ENCODE measurements at places on chromosomes 5 and 9.

- DNase-seq: no peak
These were observed 26.0 kb upstream of the LIFR start for GRCh38 chr5:38582293-38582974.

- DNase-seq: no peak
These were observed 178.4 kb upstream of the MVB12B start for GRCh38 chr9:126147936-126148870.

DNA sequence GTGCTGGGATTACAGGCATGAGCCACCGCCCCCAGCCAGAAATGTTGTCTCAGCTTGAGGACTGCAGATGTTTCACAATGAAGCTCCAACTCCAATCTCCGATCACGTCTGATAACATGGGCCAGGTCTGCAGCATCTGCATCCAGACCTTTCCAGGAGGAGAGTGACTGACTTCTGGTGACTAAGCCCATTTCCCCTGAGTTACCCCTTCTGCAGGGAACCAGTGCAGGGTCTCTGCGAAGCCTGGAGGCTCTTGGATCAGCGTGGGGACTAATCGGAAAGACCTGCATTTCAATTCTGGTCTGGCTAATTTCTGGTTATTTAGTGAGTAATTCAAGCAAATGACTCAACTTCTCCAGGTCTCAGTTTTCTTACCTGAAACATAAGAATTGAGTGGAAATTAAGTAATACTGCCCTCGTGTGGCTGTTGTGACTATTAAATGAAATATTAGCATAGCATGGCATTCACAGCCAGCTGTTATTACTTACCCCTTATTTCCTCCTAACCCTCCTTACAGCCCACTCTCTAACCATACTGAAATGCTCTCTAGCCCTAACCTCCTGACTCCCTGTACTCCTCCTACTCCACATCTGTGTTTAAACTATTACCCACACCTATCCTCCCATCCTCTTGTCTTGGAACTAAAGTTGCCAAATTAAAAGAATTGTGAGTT is 2.2 kb upstream of the GNPDA1 start:
- peak; percentile 31 for DNase-seq

- no peak for DNase-seq
These were observed 521.3 kb downstream of the EFNA5 start for GRCh38 chr5:107149243-107150005.

DNA sequence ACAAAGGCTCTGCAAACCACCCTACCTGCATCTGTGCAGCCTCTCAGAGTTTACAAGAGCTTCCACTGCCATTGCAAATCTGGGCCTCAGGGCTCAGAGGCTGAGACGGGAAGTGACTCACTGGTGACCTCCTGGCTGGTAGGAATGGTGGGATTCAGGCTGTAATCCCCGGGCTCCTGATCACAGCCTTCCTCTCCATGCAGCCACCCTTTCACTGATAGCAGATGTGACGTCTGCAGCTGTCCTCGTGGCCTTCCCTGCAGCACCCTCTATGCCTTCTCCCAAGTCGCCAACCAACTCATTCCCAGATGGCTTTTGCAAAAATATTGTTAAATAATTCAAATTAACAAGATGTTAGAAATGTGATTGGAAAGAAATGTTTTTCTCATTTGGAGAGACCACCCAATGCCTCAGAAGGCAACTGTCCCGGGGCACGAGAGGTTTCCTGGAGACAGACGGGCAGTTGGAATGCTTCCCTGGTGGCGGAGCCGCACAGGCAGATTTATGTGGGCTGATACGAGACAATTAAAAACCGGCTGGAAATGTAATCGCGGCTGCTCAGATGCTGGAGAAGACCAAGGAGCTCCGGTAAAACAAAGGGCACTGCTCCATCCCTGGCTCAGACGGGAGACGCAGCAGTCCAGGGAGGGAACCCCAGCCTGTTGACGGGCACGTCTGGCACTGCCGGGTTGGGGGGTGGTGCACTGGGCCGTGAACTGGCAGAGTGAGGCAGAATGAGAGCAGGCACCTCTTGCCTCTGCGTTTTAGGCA is 34.4 kb upstream of the SLC25A51 start:
- DNase-seq: no peak

DNA sequence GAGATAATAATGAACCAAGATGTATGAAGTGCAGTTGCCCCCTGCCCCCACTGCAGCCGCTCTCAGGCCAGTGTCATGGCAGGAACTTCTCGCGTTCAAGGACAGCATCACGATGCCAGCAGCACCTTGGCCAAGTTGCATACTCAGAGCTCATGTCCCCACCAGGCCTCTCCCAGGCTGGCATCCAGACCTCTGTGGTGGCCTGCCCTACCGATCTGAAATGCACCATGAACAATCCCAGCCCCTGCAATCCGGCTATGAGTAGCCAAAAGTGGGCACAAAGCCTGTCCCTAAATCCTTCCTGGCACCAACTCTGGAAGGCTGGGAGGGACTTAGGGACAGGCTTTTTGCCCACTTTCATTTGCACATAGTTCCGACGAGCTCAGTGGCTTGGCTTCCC is 140.9 kb downstream of the PAX5 start:
- no peak for DNase-seq

- DNase-seq: no peak
These were observed 5.7 kb downstream of the CD180 start for GRCh38 chr5:67190861-67191260.

GRCh38 chr5:55377810-55378209 is 70.0 kb downstream of the MTREX start:
- DNase-seq: no peak

DNA sequence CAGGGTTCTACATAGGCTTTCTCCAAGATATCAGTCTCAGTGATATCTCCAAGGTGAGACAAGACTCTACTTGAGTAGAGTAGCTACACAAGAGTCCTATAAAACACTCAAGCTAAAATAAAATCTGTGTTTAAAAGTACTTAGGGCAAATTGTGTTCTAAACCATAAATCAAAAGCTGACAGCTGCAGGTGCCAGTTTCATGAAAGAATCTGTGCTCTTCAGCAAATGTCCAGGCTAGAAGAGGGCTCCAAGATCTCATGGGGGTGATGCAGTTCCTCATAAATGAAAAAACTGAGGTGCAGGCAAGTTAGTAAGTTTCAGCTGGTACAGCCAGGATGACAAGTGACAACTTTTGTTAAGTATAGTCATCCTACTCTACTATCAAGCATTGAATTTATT is 142.8 kb upstream of the TNPO1 start:
- DNase-seq: no peak

GRCh38 chr9:86201474-86202337 is 57.8 kb downstream of the C9orf153 start:
- DNase-seq: no peak

- DNase-seq: no peak
These were observed 460.7 kb upstream of the MEF2C start for GRCh38 chr5:89343666-89344065.

GRCh38 chr5:55929020-55929799 is 65.6 kb downstream of the IL6ST start:
- no peak for DNase-seq

DNA sequence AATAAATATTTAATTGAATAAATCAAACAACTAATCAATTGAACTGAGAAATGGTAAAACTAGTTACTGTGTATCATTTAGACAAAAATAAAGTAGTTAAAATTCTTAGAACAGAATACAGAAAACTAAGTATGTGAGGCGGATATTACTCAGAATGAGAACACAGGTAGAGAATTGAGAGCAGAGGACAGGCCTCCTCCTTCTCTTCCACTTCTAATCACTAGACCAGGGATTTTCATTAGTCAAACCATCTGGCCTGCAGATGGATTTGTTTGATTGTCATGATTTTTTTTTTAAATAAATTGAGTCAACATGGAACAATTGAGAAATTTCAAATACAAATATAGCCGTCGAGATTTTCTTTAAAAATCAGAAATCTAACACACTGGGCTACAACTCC is 198.6 kb upstream of the HMHB1 start:
- no peak for DNase-seq

GRCh38 chr9:137380606-137381005 is 42.4 kb downstream of the EXD3 start:
- DNase-seq: no peak

DNA sequence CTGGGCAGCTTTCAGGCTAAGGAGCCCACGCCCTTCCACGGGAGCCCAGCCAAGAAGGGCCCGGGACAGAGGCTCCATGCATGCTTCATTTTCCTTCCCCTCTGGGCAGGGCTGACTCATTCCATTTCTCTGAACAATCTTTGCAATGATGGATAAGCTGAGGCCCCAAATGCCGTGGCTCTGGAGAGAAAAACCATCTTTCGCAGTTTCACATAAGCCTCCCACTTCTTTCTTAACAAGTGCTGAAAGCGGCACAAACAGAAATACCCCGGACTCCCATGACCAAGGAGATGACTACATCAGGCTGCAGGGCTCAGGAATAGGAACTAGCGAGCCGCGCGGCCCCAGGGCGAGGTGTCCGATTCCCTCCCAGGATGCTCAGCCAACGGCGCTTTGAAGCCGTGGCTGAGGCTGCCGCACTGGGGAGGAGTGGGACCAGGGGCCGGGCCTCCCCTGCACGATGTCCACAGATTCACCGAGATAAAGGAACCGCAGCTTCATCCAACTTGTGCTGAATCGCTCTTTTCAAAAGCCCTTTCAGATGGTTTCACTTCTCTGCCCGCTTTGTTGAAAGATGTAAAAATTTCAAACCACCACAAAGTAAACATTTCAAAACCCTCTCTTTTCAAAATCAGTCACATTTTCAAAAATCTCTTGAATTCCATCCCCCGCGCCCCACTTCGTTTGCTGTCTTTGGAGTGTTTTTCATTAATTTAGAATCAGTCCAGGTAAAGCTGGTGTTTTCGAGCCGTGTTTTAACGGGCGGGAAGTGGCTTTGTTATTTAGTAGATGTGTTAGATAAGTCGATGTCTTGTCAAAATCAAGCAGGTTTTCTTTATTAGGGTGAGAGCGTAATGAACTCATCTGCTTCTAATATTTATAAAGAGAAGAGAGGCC is 96.5 kb upstream of the LMX1B start:
- no peak for DNase-seq

DNA sequence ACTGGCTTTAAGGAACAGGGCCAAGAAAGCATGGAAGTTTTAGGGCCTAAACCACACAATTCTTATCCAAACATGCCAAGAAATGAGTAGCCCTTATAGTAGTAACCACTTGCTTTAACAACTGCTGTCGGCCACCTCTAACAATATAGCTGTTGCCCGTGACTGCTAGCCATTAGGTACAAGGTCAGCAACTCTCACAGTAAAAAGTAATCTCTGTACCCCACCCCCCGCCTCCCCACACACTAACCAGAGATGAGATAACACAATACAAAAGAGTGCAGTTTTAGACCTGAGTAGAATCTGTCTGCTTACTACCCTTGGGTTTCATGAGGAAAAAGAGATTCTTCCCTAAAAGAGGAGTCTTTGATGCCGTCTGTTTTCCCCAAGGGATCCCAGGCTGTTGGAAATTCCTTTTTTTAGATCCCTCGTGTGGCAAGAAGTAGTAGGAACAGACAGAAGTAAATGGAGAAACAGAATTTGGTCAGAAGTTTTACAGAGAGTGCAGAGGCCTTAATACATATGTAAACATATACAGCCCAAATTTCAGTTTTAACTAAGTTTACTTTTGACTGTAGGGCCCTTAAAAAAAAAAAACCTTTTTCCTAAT is 94.3 kb downstream of the WDR41 start:
- DNase-seq: no peak

DNA sequence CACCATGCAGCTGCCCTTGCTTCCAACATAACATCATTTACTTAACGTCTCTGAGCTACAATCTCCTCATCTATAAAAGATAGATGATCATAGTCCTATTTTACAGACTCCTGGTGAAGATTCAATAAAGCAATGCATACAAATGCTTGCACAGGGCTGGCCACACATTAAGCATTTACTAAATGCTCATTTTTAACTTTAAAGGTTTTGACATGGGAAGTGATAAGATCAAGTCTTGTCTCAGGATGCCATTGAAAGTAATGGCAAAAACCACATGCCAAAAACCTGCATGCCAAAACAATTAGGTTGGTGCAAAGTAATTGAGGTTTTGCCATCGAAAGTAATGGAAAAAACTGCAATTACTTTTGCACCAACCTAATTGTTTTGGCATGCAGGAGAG is 181.2 kb upstream of the ADRA1B start:
- DNase-seq: no peak

- no peak for DNase-seq
These were observed 55.4 kb downstream of the ADGRV1 start for GRCh38 chr5:90613918-90614504.

DNA sequence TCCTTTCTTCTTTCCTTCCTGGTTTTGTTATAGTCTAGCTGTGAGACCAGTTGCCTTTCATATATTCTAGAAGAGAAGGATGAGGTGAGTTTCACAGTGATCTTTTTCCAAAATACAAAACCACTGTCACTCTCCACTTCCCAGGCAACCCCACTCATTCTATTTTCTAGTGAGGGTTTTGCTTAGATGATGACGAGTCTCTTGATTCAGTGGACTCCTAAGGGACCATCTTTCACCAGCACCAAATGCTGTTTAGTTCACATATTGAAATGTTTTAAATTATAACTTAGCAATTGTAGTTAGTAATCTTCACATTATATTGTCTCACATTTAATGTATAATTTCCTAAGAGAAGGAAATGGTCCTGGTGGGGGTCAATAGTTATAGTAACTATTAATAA is 25.2 kb downstream of the PIK3R1 start:
- DNase-seq: no peak

- DNase-seq: no peak
These were observed 464.5 kb downstream of the CSNK1G3 start for GRCh38 chr5:123976379-123977033.

GRCh38 chr5:31469886-31470285 is 62.0 kb downstream of the DROSHA start:
- DNase-seq: no peak

- DNase-seq: no peak
These were observed 35.6 kb downstream of the GPR21 start for GRCh38 chr9:123069010-123069481.

DNA sequence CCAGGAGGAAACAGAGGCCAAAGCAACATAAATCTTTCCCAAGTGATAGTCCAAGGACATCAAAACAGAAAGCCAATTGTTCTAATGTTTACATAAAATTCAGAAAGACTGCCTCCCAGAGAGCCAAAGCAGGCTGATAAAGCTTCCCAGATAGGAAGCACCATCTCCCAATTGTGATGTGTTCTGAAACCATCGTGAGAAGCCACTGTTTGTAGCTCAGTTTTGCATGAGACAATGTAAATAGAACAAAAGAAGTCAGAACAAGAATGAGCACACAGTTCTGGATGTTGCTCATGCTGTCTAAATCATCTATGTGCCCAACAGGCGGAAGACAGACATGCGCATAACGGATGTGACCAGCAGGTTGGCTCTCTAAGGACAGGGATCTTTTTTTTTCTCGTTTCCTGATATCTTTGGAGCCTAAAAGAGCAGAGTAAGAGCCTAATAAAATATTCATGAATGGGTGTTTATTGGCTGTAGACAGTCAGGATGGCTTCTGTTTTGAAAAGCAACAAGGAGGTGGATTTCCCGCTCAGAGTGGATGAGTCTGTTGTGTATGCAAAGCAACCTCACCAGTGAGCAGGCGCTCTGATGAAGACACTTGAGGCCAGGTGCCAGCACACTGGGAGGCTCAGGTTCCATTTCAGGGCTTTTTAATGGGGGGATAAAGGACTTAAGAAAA is 113.6 kb downstream of the GNA14 start:
- DNase-seq: no peak

- no peak for DNase-seq
These were observed 17.3 kb downstream of the KLHL3 start for GRCh38 chr5:137718611-137719010.
